ENCODE measurements at places on chromosomes 13 and 19. TPM values are rescaled to one million over a fixed set of nuclear protein-coding genes. Genes with fewer than 3 reads are reported as not detected.

DNA sequence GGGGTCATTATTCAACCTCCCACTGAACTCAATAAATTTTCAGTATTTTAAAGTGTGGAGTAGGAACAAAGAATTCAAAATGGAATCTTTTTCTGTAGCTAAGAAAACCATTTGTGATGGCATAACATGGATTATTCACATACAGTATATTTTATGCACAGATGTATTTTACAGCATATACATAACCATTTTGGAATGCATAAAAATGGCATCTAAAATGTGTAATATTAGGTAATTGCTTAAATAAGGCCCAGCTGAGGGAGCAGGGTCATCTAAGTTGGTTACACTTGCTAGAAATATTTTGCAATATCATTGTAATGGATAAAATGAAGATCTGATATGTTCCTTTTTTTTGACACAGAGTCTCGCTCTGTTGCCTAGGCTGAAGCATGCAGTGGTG, 146.9 kb downstream of the LMO7 start:
- no peak for DNase-seq
- no peaks in the 10 kb centered on the region for H3K4me1 ChIP-seq
- no peaks in the 10 kb centered on the region for H3K36me3 ChIP-seq
- H3K4me3 ChIP-seq = no peak overlapping the region
- H3K27me3 ChIP-seq = peaks cover 2% of the 10 kb centered on the region

GRCh38 chr19:34692549-34692948, 15.1 kb downstream of the ZNF302 start:
- no peak for DNase-seq
- H3K4me1 ChIP-seq = no peaks in the 10 kb centered on the region
- H3K4me3 ChIP-seq = no peak overlapping the region
- no peaks in the 10 kb centered on the region for H3K36me3 ChIP-seq

Gene CYP2F1
- not detected for total RNA-seq

DNA sequence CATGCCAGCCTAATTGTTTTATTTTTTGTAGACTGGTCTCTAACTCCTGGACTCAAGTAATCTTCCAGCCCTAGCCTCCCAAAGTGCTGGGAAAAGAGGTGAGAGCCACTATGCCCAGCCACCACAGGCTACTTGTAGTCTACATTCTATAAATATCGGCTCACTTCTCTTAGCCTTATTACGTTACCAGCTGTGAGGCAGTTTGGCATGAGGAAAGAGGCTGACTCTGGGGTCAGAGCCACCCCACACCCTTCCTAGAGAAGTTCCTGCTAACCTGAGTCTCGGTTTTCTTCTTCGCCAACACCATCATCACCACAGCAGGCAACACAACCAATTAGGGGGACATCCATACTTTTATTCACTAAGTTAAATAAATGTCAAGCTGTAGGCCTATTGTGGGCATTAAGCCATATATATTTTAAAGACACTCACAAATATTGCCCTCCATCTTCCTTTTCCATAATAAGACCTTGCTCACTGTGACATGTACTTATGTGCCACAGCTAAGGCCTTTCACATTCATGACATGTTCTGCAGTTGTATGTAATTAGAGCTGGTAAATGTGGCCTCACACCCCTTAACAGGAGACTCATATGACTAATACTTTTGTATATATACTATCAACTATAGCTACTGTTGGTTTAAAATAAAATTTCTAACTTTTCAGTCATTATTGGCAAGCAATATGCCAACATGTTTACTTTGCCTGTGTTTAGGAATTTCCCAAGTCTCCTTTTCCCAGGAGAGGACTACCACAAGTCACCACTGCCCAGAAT, 5.7 kb downstream of the SLC25A30 start:
- no peaks in the 10 kb centered on the region for H3K27me3 ChIP-seq
- DNase-seq = no peak
- peaks cover 3% of the 10 kb centered on the region for H3K4me1 ChIP-seq
- H3K4me3 ChIP-seq = no peak overlapping the region
- no peaks in the 10 kb centered on the region for H3K36me3 ChIP-seq

GRCh38 chr13:43348397-43348796, 325.0 kb downstream of the DNAJC15 start:
- no peak overlapping the region for H3K27ac ChIP-seq
- H3K4me3 ChIP-seq = no peak overlapping the region
- peaks cover 2% of the 10 kb centered on the region for H3K27me3 ChIP-seq
- no peaks in the 10 kb centered on the region for H3K36me3 ChIP-seq
- no peak for DNase-seq

DNA sequence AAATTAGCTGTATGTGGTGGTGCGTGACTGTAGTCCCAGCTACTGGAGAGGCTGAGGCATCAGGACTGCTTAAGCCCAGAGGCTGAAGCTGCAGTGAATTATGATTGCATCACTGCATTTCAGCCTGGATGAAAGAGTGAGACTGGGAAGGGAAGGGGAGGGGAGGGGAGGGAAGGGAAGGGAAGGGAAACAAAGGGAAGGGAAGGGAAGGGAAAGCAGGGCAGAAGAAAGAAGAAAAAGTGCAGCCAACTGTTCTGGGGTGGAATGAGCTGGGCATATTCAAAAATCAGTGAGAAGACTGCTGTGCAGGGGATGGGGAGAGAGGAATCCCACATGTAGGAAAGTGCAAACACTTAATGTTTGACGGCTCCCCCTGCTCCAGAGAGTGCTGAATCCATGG, 905.5 kb downstream of the UQCRFS1 start:
- no peaks in the 10 kb centered on the region for H3K4me1 ChIP-seq
- peaks cover 5% of the 10 kb centered on the region for H3K27me3 ChIP-seq
- H3K36me3 ChIP-seq = no peaks in the 10 kb centered on the region
- H3K4me3 ChIP-seq = no peak overlapping the region
- H3K27ac ChIP-seq = no peak overlapping the region
- no peak for DNase-seq

- peaks cover 3% of the 10 kb centered on the region for H3K4me1 ChIP-seq
- peak overlapping the region; percentile 97 for H3K4me3 ChIP-seq
- H3K36me3 ChIP-seq = no peaks in the 10 kb centered on the region
- peak; percentile 40 for DNase-seq
- peaks cover 12% of the 10 kb centered on the region for H3K27me3 ChIP-seq
- H3K27ac ChIP-seq = peak overlapping the region; percentile 96
Observed at GRCh38 chr19:53868091-53868891, 608 bp downstream of the MYADM start.

Gene SERPINE3
- total RNA-seq = not detected

GRCh38 chr19:16330806-16331690, 6.4 kb downstream of the KLF2 start:
- no peak overlapping the region for H3K27ac ChIP-seq
- no peak overlapping the region for H3K4me3 ChIP-seq
- H3K27me3 ChIP-seq = peaks cover 15% of the 10 kb centered on the region
- peaks cover 3% of the 10 kb centered on the region for H3K4me1 ChIP-seq
- H3K36me3 ChIP-seq = no peaks in the 10 kb centered on the region
- DNase-seq = no peak

Gene TNNT1
- 19.3 TPM for total RNA-seq
